ENCODE measurements at places on chromosomes 12 and 14.

DNA sequence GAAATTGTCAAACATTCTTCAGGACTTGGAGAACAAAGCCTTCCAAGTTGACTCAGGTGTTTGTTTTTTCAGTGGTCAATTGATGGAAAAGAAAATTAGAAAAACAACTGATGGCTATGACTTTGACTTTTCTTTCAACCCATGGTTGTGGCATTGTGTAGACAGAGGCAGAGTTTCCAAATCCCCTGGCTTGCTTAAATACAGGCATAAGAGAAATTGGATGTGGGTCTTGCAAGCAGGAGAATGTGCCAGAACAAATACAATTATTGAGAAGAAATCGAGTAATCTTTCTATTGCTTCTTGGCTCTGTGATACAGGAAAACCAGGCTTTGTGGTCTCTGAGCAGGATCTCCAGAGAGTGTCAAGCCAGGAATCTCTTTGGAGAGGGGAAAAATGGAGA lies 40.9 kb upstream of the FRMD6 start:
- no peak for DNase-seq

- no peak for DNase-seq
Observed at GRCh38 chr12:29879606-29880308, 96.0 kb upstream of the TMTC1 start.

DNA sequence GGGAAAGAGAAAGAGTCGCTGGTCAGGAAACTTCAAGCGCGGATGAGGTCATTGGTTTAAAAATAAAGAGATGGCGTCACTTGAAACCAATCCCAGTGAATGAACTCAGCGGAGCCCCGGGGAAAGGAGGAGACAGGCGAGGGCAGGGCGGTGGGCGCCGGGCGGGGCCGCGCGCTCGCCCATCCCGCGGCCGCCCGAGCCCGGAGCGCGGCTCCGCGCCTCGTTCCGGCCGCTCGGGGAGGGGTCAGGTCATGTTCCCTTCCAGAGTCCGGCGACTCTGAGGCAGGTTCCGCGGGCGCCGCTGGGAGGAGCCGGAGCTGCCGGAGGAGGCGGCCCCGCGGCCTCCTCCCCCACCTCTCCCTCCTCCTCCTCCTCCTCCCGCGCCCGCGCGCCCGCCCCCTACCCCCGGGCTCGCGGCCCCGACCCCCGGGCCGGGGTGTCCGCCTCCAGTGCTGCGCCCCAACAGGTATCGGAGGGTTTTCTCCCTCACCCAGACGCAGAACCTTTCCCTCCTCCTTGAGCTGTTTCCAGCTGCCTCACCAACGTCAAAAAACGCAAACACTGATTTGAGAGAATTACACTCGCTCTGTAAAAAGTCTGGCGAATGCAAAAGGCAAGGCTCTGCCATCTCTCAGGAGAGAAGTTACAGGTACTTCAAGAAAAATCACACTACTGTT lies at the start of gene DUSP16:
Gene DUSP16 (minus strand): TSS at position 279 of the 677 bp plus-strand sequence. CDS start 41,765 bp downstream, outside the sequence.
- peak; percentile 84 for DNase-seq

DNA sequence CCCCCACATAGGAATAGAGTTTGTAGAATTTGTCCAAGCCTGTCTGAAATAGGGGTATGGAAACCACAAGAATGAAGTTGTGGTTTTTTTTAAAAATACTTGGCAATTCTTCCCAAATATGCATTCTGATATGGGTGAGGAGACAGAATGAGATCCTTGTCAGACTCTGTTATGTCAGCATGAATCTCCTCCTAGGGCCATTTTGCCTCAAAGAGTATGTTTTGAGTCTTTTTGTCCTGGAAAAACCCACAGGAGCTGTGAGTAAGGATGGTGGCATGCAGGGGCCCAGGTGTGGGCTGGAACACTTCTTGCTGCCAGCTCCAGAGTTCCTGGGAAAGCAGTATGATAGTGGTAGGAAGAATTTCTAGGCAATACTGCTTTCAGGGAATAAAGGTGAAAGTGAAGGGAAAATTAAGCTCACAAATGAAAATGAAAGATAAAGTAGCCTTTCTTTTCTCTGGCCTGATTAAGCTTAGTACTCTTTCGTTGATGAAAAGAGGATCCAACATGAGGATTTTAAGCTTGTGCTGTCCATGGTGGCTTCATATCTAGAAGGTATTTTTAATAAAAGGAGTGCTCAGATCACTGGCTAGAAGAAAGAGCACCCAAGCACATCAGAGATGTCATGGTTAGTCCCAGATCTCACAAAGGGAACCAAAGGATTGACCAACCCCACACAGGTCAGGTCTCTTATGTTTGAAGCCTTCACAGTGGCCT lies 130.8 kb downstream of the LLPH start:
- no peak for DNase-seq

DNA sequence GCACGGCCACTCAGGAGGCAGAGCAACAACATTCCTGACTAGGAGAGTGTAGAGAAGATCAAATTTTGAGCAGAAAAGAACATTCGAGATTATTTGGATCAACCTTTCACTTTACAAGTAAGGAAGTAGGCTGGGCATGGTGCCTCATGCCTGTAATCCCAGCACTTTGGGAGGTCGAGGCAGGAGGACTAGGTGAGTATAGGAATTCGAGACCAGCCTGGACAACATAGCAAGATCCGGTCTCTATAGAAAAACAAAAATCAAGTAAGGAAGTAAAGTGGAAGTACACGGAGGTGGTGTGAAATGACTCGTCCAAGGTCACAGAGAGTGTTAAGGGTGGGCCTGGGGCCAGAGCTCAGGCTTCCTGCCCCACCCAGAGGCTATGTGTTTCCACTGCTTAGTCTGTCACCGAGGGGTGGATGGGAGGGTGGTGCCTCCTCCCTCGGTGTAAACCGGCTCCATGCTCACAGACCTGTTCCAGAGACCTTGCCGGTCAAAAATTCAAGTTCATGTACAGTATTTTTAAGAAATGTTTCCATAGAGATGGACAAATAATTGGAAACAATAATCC lies 51.9 kb downstream of the MAP1LC3B2 start:
- DNase-seq, result no peak

DNA sequence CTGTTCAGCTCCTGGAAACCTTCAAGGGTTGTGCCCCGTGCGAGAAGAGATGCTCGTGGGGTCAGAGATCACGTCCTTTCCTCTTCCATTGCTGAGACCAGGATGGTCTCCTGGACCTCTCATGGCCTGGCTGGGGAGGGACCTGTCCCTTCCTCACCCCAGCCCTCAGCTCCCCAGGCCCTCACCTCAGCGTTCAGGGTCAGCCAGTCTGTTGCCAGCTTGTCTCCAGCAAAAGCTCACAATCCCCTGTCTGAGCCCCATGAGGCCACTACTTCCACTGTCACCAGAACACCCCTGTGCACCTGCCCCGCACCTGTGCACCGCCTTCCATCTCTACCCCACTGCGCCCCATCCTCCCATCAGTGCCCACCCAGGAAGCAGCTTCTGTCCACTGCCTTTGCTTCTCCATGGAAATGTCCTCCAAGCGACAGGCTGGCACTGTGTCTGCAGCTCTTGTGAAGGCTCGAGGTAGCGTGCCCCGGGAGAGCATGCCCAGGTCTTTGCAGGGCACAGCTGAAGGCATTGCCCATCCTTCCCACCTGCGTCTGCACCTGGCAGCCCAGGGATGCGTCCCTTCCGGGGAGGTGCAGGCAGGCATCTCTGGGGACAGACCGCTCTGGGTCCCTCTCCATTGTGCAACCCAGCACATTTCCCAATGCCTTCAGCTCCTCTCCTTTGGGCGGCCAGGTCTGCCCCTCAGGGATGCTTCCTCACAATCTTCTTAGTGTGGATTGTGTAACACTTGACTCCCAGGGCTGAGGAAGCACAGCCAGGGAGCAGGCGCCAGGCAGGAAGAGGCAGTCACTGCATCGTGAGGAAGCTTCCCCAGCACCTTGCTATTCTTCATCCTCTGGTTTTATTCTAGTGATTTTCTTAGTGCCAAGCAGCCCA lies 179.6 kb downstream of the ADGRD1 start:
- DNase-seq, result no peak

- DNase-seq, result no peak
Observed at GRCh38 chr12:10082117-10082874, 16.5 kb downstream of the CLEC1A start.

GRCh38 chr12:2053691-2054090 lies 904 bp downstream of the CACNA1C start:
- no peak for DNase-seq

GRCh38 chr14:39396448-39396847 lies 35.8 kb downstream of the FBXO33 start:
- no peak for DNase-seq

DNA sequence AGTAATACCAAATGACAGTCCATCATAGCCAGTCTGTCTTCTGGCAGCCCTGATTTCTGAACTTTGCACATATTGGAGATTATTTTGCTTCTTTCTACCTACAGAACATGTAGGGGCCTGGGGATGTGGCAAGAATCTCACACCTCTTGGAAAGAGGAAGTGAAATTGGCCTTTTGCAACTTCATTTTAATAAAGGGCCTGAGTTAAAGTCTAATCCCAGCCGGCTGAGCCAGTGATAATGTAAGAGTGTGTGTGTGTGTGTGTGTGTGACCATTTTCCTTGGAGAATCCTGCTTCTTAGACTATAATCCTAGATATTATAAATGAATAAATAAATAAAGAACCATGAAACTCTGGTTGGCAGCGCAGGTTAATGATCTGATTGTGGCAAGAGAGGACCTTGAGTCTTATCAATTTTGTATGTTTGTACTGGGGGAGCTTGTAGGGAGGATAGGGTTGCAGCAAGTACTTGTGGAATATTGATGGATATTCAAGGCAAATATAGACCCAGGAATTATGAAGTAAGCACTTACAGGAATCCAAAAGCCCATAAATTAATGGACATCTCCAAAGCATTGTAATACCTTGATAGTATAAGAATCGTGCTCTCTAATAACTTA lies 233.2 kb upstream of the AMIGO2 start:
- DNase-seq, result no peak

DNA sequence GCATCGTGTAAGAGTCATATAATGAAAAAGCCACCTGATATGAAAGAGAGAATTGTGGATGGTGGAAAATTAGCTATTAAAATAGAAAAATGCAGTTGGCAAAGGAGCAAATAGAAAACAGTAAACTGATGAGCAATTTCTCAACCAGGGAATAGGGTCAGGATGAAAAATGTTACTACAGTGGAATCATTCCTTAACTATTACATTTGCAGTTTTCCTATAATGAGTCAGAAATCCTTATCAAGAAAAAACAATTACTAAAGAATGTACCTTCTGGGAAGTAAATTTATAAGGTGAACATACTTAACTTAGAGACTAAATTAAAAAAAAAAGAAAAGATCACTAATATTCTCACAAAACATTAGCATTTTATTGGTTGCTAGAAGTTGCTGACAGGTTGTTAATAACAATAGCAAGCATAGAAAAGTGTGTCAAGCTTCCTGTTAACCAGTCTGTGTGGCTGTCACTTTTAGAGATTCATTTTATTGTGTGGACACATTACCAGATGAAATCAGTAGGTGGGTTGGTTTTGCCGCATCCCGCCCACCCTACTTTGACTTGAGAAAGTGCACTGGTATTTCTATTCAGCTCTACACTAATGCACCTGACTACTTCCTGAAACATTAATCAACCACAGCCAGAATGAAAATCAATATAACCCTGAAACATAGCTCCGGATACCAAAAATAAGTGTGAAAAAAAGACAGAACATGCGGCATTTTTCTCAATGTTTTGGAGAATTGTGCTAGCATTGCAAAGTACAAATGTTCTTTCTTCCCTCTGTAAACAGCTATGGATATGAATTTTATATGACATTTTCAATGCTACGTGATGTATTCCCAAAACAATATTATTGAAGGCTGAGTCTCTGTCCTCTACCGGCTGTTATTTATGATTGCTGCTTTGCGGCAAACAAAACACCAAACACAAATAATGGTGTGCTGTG lies 576.7 kb downstream of the SLC16A7 start:
- DNase-seq, result no peak

- no peak for DNase-seq
Observed at GRCh38 chr14:59419303-59419702, 45.9 kb downstream of the GPR135 start.

DNA sequence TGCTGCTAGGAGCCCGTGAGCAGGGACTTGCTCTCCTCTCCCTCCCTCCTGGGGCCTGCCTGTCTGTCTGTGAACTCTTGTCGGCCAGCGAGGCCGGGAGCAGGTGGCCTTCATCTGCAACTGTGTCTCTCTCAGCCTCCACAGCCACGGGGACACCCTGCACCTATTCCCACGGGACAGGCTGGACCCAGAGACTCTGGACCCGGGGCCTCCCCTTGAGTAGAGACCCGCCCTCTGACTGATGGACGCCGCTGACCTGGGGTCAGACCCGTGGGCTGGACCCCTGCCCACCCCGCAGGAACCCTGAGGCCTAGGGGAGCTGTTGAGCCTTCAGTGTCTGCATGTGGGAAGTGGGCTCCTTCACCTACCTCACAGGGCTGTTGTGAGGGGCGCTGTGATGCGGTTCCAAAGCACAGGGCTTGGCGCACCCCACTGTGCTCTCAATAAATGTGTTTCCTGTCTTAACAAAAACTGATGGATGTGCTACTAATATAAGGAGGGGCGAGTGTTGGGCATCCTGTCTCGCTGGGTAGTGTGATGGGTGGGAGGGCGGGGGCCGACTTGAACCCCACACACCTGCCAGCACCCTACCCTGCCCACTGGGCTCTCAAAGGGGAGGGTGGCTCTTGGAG lies 34.8 kb downstream of the MEG3 start:
- no peak for DNase-seq

GRCh38 chr12:12022306-12022936 lies 48.3 kb upstream of the BCL2L14 start:
- DNase-seq, result no peak

DNA sequence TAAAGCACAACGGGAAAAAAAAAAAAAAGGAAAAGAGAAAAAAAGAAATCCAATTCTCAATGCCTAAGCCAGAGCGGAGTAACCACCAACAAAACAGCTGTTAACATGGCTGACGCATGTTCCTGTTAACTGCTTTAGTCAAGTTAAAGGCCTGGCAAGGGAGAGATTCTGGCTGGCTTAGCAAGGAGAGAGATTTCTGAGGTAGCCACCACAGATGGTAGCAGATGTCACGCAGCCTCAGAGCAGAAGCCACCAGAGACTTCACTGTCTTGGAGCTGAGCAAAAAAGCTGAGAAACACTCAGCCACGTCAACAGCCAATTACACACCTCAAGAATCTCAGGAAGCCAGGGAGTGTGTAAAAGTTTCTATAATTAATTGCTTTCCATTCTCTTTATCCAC lies 87.1 kb downstream of the TMCC3 start:
- DNase-seq, result no peak

- no peak for DNase-seq
Observed at GRCh38 chr14:55373784-55374705, 37.6 kb downstream of the ATG14 start.

DNA sequence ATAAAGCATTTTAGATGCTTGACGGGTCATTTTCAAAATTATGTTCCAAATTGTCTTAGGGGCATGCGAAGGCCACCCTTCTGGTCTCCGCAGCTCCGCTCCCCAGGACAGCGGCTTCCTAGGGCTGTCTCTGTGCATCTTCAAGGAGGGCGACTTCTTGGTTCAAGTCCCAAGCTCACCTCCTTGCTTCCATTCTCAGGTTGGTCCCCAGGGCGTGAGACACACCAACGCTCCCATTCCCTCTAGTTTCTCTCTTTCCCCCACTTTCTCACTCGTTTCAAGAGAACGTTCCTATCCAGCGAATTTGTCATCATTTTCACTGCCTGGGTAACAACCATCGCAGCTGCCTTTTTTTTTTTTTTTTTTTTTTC lies 109.4 kb upstream of the CCND2 start:
- DNase-seq, result no peak

- DNase-seq, result no peak
Observed at GRCh38 chr12:95637471-95638155, 86.3 kb upstream of the USP44 start.

GRCh38 chr12:68790081-68790951 lies 17.7 kb upstream of the MDM2 start:
- DNase-seq, result no peak

Data from NCI-H2107 (cell line).